MM.1S (cell line): ENCODE measurements at places on chromosomes 1 and 21.
A peak's percentile ranks its signal among the peaks of the same experiment; 100 is the strongest.

GRCh38 chr1:21904704-21905520 is 32.2 kb downstream of the HSPG2 start:
- DNase-seq: no peak

DNA sequence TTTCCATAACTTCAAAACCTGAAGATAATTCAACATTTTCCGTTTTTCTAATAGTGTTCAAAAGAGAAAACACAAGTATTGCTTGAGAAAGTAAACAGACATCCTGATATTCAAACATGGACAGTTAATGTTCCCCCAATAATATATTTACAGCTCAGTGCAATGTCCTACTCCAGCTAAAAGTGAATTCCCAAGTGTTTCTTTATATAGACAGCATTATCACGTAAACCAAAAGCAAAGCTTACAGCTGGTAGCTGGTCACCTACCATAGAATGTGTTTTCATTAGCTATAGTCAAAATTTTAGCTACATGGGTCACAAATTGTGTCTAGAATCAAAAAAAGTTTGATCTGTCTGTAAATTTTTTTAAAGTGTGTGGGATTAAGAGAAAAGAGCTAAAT is 34.9 kb downstream of the WLS start:
- DNase-seq: no peak

- DNase-seq: no peak
Measured at GRCh38 chr1:234437423-234438171, 41.4 kb downstream of the TARBP1 start.

- DNase-seq: no peak
Measured at GRCh38 chr1:218444588-218444987, 99.5 kb downstream of the TGFB2 start.

DNA sequence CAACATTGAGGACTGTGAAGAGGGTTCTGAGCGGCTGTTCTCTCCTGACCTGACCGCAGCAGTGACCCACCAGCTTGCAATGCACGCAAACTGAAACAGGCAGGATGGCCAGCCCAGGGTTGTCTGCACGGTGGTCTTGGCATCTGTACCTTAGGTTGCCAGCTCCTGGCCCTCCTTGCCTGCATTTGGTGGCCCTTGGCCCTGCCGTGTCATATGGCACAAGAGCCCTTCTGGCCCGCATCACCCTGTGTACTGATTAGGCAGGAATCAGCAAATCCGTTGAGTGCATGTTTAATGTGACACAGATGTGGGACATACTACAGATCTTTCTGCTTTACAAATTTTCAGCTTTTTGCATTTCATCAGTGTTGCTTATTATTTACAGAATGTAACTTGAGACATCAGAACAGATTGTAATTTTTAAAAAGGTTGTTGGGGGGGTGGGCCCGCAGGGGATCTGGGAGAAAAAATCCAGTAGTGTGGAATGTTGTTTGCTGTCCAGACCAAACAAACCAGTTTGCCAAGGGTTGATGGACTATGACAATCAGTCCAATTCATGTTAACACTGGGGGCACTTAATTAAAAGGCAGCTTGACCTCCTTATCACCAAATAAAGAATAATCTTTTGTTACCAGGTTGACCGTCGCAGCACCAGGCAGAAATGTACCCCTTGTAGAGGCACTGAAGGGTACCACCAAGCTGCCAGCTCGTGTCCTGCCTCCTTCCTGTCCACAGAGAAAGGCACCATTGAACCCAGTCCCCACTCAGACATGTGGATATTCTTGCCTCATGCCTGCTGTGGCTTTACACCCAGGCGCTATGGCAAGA is 132.6 kb downstream of the DHRS3 start:
- no peak for DNase-seq

- no peak for DNase-seq
Measured at GRCh38 chr21:14356746-14357145, 26.2 kb downstream of the HSPA13 start.

DNA sequence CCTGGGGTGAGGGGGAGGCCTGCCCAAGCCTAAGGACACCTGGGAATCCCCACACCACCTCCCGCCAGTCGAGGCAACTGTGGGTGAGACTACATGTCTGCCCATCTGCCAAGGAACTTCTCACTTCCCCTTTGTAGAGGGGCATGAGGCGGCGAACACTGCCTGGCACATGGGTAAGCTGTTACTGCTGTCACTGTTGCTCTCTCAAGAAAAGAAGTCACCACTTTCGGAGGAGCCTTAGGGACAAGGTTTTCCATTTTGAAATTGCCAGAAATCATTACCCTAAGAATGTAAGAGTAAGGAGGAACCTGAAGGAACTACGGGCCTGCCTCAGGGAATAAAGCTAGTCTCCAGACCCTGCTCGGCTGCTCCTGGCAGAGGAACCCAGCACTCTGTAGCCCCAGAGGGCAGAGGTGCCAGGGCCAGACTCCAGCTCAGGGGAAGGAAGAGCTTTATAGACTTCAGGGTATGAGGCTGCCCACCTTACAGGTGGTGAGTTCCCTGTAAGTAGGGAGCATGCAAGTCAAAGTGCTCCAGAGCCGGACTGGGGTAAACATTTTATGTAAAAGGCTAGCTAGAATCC is 23.3 kb downstream of the SLC2A1 start:
- DNase-seq: peak; percentile 48

DNA sequence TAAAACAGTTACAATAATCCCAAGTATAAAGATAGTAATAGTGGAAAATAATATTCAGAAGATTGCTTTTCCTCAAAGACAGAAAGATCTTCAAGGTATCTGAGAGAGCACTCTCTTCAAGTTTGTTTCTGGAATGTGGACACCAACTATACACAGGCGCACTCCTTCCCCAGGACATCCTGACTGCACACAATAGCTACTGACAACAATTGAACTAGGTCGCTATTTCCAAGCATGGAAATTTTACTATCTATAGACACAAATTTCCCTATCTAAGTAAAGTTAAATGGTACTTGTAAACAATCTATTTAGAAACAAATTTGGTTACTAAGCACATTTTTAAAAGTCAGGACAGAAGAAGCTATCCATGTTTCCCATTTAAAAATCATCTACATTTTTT is 19.1 kb downstream of the ARHGAP29 start:
- DNase-seq: no peak
